SJSA1 (cell line): ENCODE measurements at places on chromosomes 16 and 17. TPM values are rescaled to one million over a fixed set of nuclear protein-coding genes. Genes with fewer than 3 reads are reported as not detected.

PRR35 gene
- total RNA-seq, result not detected in 2 replicates

ACAP1 gene
- total RNA-seq, result not detected in 2 replicates

SREBF1 gene
- 17.2 and 32.7 TPM in 2 replicates for total RNA-seq

GAS2L2 gene
- total RNA-seq, result not detected in 2 replicates

TUFM gene
- total RNA-seq, result 142 and 154 TPM in 2 replicates

TSPOAP1 gene
- 0.05 TPM in 1 of 2 replicates, not detected in the other for total RNA-seq

GPRC5C gene
- 46.5 and 48.4 TPM in 2 replicates for total RNA-seq

KLHL10 gene
- total RNA-seq, result not detected in 2 replicates

HOXB6 gene
- total RNA-seq, result 4.8 and 7.1 TPM in 2 replicates

PITPNM3 gene
- 6.0 and 8.6 TPM in 2 replicates for total RNA-seq

ARHGAP44 gene
- total RNA-seq, result 0.58 and 5.1 TPM in 2 replicates

OSGIN1 gene
- total RNA-seq, result 1.7 and 6.4 TPM in 2 replicates

KRT222 gene
- not detected in 2 replicates for total RNA-seq

MMP2 gene
- 231 and 305 TPM in 2 replicates for total RNA-seq

C16orf89 gene
- total RNA-seq, result not detected in 2 replicates

OTOP3 gene
- total RNA-seq, result not detected in 2 replicates

CACNG5 gene
- total RNA-seq, result not detected in 2 replicates

EPX gene
- total RNA-seq, result not detected in 2 replicates

SCNN1B gene
- not detected in 2 replicates for total RNA-seq

ITPRIPL2 gene
- total RNA-seq, result 30.5 and 34.0 TPM in 2 replicates

CCDC200 gene
- not detected in 2 replicates for total RNA-seq

FBRS gene
- total RNA-seq, result 7.6 and 13.6 TPM in 2 replicates

ENPP7 gene
- total RNA-seq, result not detected in 2 replicates

HBA1 gene
- total RNA-seq, result not detected in 2 replicates

TBC1D26 gene
- not detected in 2 replicates for total RNA-seq

LHX1 gene
- total RNA-seq, result not detected in 2 replicates

OR1A1 gene
- total RNA-seq, result not detected in 2 replicates
